ENCODE measurements at places on chromosomes 5 and 9.

DNA sequence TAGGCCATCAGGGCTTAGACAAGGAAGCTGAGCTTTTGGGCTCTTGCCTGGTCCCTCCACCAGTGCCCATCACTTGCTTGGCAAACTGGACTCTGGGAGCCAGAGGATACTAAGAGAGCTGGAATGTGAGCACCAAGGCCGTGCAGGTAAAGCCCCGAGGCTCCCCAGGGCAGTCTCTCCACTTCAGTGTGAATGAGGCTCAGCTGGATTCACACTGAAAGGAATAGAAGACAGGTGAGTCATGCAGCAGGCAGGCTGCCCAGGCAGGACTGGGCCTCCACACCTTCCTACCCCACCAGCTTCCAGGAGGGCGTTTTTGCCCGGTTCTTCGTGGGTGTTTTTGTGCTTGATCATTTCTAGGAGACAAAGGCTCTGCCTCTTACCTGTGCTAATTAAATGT, 7.3 kb upstream of the CTSV start:
- DNase-seq: no peak

DNA sequence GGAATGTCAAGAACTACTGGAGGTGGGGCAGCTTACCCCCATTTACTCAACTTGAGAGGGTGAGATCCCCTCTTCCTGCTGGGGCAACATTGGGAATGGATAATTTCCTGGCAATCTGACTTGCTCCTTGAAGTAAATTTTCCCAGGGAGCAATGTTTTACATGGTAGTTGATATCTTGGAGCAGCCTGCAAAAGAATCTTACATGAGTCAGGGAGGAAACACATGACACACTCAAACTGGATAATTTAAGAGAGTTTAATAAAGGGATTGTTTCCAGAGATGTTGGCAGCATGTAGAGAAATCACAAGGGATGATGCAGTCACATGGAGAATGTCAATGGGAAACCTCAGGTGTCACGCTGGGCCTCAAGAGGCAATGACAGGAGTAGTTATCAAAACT, 212.5 kb downstream of the GAS1 start:
- DNase-seq: no peak

GRCh38 chr9:14203356-14204056, 110.4 kb downstream of the NFIB start:
- DNase-seq: no peak

GRCh38 chr5:143234162-143234842, 169.2 kb downstream of the NR3C1 start:
- DNase-seq: no peak

DNA sequence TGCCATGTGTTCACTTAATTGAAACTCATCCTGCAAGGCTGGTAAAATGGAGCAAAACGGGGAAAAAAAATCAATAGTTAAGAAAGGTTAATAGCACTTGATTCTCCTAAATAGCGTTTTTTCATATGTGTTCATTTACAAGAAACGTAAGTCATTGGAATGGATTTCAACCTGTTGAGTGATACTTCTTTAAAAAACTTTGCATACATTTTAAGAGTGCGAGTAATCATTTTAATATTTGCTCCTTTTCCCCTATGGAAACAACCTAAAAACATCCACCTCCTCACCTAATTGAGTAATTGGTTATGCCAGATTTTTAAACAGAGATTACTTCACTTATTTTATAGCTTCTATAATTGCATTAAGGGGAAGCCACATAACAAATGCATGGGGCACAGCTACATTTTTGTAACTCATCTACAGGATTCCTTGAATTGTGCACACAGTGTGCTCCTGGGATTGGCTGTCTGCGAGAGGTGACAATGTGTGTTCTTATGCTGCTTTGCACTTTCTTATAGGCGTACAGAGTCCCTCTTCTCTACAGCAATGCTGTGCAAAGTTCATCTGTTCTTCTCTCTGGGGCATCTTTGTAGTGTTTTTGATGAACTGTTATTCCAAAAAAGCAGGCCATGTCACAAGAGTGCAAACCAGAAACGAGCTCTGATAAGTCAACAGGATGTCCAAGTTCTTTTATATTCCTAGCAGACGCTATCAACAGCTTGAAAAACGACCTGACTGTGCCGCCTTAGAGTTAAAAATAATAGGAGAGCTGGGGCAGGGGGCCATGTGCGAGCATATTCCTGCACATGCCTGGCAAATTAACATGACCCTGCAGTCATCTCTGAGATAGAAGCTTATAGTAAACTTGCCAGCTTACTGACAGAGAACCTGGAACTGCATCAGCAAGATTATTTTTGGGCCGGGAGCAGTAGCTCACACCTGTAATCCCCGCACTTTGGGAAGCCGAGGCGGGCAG, 117.9 kb downstream of the GOLPH3 start:
- DNase-seq: no peak

- no peak for DNase-seq
Observed at GRCh38 chr5:11177999-11178711, 417.1 kb upstream of the DAP start.

DNA sequence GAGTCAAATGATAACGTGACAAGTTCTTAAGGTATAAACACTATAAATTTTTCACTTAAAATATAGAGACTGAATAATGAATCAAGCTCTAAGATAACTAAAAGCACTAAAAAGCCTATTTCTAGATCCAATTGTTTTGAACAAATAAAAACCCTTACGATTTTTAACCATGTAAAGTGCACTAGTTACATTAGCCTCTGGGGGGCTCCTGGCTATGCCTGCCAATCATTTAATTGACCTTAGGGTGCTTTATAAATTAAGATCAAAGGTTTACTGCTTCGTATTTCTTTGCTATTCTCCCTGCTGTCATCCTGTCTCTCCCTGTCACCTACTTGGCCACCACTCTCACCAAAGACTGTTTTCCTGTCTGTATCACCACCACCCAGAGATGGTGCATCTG, 133.4 kb downstream of the ESM1 start:
- no peak for DNase-seq

- no peak for DNase-seq
Observed at GRCh38 chr5:177162379-177162778, 28.8 kb downstream of the NSD1 start.

GRCh38 chr9:130483371-130483971, 38.7 kb downstream of the ASS1 start:
- DNase-seq: no peak

Data from NCI-H510A (cell line).